Activated gamma-delta T cell treated with Interleukin-2 at 50 U/mL for 16 hours (primary cell): ENCODE measurements at places on chromosomes 4 and X.

- peak; percentile 26 for DNase-seq
These were observed 97.4 kb downstream of the PHKA2 start for GRCh38 chrX:18886344-18887161.

DNA sequence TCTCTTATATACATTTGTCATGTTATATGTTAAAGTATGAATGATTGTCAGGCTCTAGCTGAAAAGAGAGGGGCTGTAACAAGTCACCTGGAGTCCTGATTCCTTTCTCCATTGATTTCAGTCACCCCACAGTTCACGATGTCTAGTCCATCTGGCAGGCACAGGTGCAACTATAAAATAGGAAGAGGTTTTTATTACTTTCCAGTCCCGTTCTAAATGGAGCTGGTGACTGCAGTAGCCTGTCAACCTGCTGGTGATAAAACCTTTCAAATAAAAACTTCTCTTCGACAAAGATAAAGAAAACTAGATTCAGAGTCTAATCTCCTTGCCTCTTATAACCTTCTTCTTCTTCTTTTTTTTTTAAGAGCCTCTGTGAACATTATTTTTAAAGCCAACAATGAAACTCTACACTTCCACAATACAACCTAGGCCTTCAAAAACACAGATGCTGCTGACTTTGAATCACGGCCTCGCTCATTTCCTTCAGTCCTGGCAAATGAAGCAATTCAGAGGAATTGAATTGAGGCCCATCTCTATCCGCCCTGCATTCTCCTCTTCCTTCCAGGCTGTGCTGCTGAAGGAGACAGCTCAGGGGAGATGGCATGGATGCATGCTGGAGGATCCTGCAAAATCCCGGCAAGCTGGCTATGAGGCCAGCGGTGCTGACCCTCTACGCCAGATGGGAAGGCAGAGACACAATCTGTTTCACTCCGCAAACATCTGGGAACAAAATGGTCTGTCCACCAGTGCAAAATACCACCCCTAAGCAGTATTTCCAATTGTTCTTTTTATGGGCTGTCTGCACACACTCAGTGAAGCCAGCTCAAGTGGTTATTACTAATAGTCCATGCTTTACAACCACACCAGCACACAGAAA lies 27.3 kb upstream of the CDKN2AIP start:
- DNase-seq, result no peak

DNA sequence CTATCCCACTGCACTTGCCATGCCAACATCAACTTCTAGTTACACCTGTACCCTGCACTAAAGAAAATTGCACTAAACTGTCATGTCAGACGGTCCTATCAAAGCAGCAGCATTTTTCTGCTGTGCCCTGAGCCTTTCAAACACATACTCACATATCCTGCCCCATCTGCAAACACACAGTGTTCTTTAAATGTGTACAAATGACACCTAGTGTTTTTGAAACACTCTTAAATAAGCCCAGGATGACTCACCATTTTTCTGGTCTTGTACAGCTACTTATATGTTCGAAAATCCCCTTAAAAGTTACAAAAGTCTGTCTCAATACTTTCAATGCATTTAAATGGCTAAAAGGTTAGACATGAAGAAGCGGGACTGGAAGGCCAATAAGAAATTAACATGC lies 346.7 kb upstream of the PPARGC1A start:
- no peak for DNase-seq

DNA sequence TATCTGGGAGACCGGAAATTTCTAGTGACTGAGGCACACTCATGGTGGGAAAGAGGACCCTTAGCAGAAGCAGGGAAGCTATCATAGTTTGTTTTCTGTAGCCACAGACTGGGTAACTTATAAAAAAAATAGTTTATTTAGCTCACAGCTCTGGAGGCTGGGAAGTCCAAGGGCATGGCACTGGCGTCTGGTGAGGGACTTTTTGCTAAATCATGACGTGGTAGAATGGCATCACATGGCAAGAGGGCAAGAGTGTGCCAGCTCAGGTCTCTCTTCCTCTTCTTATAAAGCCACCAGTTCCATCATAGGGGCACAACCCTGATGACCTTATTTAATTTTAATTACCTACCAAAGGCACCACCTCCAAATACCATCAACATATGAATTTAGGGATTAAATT lies 13.3 kb downstream of the APLN start:
- no peak for DNase-seq

DNA sequence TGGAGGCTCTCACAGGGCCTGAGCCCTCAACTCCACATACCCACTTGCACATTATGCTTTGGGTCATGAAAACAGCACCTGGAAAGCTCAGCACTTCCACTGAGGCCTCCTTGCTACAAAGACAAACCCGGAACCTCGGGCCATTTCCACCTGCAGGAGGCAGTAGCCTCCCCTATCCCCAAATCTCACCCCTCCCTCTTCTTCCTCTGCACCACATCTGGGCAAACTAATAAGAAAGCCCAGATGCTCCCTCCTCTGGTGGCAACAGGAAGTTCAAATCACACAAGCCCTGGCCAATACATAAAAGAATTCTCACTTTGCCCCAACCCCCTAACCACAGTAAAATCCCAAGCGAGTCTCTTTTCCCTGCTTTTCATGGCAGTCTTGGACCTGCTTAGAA lies 136.4 kb downstream of the MAPK10 start:
- no peak for DNase-seq

- DNase-seq, result no peak
These were observed 251.7 kb upstream of the ANKRD50 start for GRCh38 chr4:124964251-124964650.

GRCh38 chr4:90876296-90876695 lies 749.1 kb downstream of the CCSER1 start:
- no peak for DNase-seq

- DNase-seq, result no peak
These were observed 31.6 kb upstream of the NR0B1 start for GRCh38 chrX:30340753-30341152.

GRCh38 chr4:27524224-27524623 lies 663.6 kb downstream of the STIM2 start:
- DNase-seq, result no peak

- no peak for DNase-seq
These were observed 520 bp downstream of the ACOX3 start for GRCh38 chr4:8439914-8440491.

DNA sequence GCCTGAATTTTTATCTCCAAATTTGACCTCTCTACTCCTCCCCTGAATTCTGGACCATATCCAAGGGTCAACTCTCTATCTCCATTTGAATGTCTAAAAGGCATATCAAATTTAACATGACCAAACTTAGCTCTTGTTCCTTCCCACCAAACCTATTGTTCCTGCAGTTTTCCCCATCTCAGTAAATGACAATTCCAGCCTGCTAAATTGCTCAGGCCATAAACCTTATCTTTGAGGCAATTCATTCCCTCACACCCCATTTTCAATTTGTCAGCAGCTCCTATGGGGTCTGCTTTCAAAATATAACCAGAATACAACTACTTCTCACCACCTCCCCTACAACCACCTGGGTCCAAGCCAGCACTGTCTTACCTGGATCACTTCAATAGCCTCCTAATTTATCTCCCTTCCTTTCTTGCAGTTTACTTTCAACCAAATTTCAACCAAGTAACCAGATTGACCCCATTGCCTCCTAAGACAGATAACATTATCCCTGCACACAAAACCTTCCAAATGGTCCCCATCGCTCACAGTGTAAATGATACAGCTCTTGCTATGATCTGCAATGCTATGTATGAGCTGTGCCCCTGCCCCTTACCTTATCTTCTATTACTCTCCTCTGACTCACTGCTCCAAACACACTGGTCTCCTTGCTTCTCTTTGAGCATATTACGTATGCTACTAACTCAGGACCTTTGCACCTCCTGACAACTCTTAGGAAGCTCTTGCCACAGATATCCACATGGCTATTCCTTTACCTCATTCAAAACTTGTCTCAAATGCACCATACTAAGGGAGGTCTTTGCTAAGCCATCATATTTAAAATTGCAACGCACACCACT lies 66.0 kb downstream of the CAMK2D start:
- no peak for DNase-seq

GRCh38 chr4:118033148-118034052 lies 886 bp upstream of the NDST3 start:
- DNase-seq, result no peak

DNA sequence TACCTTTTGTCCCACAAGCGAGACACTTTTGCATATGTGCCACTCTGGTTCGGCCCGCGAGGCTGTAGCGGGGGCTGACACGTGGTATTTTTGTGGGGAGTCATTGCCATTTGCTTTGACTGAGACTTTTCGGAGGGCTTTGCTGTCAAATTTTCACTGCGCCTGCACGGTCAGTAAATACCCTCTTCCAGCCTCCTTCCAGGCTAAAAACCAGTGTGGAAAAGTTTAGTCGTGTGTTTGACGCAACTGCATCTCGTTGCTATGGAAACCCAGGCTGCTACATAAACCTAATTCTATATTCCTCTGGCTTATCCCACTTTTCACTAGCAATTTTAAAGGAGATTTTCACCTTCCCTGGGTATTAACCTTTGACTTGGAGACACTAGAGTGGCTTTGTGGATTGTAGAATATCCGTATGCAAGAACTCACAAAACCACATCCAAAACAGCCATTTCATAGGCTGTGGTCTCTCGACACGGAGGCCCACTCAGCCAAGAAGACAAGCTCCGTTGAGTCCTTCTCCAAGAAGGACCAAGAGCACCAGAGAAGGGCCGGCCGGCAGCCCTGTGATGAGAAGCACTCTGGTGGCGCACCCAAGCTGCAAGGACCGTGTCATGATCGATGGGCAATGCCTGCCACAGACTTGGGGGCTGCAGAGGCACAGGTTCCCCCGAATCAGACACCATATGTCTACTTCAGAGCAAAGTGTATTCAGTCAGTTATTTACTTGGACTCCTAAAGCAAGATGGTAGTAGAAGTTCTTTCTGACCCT lies 38.4 kb upstream of the ENPP6 start:
- DNase-seq, result no peak

- no peak for DNase-seq
These were observed 43.5 kb downstream of the LHFPL1 start for GRCh38 chrX:112636288-112636687.

DNA sequence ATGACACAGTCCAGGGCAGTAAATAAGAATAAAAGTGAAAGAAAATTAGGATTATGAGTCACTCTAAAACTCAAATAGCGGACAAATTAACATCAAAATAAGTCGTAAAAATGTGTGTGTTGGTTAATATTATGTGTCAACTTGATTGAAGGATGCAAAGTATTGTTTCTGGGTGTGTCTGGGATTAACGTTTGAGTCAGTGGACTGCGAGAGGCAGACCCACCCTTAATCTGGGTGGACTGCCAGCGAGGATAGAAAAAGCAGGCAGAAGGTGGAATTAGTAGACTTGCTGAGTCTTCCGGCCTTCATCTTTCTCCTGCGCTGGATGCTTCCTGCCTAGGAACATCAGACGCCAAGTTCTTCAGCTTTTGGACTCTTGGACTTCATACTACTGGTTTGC lies 324.3 kb upstream of the PCDH10 start:
- no peak for DNase-seq

GRCh38 chr4:77172336-77172735 lies 15.3 kb downstream of the CCNG2 start:
- no peak for DNase-seq

DNA sequence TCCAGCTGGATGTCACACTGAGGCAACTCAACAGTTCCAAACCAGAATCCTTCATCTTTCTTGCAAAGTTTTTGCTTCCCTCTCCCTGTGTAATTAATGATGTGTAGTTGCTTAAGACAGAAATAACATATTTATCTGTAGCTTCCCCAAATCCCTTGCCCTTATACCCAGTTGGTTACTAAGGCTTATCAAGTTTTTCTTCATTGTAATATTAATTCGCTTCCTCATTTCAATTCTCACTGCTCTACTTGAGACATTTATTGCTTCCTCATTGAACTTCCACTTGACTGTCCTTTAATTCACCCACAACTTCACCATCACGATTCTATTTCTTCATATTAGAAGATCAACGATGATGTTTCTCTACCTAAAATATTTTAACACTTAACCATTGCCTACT lies 386.6 kb upstream of the CPEB2 start:
- no peak for DNase-seq

DNA sequence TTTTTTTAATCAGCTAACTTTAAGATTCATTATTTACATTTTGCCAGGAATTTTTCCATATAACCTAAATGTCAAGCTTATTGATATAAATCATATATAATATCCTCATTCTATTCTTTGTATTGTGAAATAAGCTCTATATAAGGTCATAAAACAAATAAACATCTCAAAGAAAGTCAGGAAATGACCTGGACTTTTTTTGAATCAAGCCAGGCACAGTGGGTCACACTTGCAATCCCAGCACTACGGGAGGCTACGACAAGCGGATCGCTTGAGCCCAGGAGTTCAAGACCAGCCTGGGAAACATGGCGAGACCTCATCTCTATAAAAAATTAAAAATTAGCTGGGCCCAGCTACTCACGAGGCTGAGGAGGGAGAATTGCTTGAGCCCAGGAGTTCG lies 88.9 kb downstream of the RBM47 start:
- no peak for DNase-seq

DNA sequence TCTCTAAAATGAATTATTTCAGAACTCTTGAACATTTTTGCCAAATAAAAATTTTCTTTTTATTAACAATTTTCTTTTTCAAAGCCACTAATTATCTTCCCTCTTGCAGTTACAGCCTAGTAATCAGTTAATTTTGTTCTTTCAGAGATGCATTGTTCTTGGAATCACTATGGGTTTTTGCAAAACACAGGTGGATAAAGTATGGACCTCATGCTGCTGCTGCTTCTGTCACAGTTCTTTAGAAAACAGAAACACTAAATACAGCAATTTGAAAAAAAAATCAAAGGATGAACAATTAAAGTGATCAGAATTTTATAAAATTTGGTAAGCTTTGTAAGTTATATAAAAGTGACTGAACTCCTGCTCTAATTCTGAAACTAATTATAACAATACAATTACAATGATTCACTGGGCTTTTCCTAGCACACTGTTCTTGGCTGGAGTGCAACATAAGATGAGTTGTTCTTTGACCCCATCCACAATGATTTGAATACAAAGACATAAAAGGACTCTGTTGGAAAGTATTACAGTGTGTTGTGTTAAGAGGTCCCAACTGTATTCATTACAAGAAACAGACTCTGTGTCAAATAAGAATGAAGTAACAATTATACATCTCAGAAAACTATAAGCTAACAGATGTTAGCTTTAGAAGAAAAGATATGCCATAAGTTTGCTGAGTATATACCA lies 59.4 kb upstream of the GK2 start:
- no peak for DNase-seq

DNA sequence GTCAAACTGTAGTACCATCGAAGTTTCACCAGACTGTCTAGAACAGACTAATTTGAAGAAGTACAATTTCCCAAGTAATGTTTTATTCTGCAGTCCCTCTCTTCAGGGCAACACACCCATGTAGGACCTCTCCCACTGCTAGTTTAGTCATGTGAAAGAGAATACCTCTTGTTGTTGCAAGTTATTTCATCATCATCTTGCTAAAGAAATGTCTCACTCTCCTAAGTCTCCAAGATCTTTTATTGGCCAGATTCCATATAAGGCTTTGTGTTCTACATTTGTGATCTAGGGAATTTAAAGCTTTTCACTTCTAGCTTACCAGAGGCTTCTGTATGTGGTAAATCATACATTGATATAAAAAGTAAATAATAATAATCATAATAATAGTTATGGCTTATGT lies 745.3 kb upstream of the MAGEB2 start:
- DNase-seq, result no peak
